Cortex of kidney (tissue), 1 donor: ENCODE measurements at places on chromosomes 7 and 10.

DNA sequence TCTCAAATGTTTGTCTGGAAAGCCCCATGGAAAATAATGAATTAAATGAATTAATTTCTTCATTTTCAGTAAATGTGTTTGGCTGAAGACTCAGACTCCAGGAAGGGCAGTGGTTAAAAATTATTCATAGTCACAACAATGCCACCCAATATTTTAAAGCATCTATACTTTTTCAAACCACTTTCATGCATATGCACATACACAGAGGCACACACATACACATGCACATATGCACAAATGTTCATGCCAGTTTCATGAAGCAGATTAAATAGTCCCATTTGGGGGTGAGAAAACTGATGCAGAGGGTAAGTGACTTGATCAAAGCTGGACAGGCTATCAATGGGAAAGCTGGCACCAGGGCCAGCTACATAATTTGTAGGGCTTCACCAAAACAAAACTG, 1.4 kb upstream of the PLA2G12B start:
- DNase-seq = no peak

- DNase-seq = no peak
Measured at GRCh38 chr7:70942791-70943190, 189.2 kb upstream of the GALNT17 start.

- DNase-seq = no peak
Measured at GRCh38 chr7:142908921-142909890, 23.7 kb upstream of the TRPV6 start.

DNA sequence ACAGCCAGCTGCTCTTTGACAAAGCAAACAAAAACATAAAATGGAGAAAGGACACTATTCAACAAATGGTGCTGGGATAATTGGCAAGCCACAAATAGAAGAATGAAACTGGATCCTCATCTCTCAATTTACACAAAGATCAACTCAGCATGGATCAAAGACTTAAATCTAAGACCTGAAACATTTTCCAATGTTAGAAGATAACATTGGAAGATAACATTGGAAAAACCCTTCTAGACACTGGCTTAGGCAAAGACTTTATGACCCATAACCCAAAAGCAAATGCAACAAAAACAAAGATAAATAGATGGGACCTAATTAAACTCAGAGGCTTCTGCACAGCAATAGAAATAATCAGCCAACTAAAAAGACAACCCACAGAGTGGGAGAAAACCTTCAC, 425.7 kb upstream of the SEMA3D start:
- no peak for DNase-seq

DNA sequence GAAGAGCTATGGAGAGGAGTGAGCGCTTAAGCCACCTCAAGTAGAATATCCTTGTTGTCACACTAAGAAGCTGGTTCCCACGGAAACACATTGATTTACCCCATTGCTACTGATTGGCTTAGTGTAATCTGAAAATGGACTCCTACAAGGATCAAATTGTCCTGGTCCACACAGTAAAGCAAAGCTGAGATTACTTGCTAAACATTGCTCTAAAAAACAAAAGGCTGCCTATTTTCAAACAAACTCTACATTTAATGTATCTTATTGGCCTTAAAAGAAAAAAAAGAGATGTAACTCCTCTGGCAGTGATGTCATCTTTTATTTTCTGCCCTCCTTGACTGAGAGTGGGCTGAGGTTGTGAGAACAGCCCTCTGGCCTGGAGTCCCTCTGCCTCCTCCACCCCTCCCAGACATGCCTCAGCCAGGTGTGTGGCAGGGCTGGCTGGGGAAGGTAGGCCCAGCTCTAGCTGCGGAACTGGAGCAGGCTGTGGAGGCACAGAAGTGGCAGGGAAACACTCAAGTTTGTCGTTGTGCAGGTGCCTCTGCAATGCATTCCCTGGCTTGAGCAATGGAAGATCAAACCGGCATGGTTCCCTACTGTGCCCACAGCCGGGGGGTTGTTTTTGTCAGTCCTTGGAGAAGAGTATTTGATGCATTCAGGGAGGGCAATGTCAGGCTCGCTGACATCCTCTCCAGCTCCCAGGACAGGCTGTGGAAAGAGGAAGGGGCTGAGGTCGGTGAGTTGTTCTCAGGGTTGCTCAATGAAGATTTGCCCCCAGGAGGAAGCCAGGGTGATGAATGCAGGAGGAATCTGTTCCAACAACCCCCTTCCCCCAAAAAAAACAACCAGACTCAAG, 9.1 kb downstream of the KLF6 start:
- no peak for DNase-seq

DNA sequence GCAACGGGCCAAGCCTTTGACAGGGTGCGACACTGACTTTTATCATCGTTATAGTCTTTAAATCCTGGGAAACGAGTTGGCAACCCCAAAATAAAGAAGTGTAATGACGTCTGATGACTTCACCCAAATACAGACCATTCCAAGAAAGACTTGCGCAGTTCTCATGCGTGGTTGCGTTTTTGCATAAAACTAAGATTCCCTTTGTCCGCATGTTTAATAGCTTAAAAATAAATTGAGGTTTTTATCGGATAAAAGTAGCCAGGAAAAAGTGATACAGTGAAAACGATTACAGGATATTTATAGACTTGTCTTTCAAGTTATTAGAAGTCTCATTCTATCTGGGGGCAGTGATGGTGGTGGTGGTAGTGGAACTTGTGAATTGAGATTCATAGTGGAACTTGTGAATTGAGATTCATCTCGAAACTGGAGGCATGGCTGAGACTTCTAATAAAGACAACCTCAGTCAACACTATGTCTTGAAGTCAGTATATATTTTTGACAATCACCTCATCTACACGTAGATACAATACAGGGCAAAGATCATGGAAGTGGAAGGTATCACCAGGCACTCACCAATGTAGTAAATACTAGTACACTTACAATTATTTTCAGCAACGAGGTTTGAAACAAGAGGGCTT, 1.2 kb upstream of the NAMPT start:
- DNase-seq = no peak

DNA sequence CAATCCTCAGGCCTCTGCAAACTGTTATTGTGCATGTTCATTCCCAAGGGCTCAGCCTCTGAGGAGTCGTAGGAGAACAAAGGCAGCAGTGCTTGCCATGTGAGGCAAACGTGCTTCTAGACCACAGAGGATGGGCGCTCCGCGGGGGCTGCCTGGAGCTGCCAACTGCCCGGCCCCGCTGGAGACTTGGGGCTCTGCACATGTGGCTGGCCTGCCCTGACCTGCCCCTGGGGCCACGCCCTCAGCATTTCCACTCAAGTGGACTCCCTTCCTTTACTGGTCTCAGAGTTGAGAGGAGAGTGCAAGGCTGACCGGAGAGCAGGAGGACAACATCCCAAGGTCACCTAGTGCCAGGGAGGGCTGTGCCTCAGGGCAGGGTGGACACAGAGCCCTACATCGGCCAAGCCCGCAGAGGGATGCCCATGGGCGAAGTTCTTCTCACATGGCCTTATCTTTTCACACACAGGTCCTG, 222.3 kb upstream of the ZNF32 start:
- DNase-seq = no peak

GRCh38 chr10:73922007-73922863, 11.3 kb downstream of the PLAU start:
- no peak for DNase-seq

GRCh38 chr10:57314046-57314445, 953.0 kb upstream of the ZWINT start:
- no peak for DNase-seq

DNA sequence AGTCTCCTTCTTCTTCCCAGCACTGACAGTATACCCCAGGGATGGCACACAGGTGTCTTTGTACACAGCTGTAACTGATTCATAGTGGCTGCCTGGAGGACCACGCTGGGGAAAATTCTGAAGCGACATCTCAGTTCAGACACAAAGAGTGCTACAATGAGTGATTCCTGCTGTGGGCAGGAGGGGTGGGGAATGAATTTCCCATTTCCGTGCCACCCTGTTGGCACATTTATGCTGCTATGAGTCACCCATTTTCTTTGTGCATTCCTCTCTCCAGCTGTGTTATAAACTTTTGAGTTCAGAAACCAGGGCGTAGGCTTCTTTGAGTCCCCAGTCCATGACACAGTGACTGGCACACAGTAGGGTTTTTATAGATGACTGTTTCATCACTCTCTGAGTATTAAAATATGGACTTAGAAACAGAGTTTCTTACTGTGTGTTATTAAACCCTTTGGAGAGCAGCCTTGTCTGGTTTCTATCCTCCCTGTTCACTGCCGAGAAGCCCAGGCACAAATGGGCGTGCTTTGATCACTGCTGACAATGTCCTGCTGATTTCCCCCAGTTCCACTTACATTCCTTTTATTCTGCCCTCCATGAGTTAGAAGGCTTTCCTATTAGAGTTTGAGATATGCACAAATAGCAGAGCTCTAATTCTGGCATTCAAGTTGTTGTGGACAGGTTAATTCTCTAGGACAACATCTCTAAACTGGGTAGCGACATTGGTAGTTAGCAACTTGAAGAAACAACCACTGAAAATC, 24.0 kb upstream of the NPS start:
- DNase-seq = no peak

DNA sequence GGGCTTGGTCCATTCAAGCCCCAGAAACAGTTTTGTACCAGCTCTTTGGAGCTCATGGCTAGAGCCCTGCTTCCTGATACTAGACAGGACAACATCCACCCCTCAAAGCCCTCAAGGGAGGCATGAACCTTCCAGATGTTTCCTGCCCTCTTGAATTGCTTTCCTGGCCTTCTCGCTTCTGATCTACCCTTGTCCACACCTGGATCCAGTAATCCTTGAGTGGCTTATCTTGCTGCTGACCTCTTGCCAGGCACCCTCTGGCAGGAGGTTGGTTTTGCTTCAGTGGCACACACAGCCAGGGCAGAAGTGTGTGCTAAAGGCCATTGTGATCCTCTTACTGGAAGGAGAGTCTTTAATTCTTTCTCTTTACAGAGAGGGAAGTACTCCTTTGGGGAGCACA, 495.8 kb downstream of the PLXNA4 start:
- no peak for DNase-seq

DNA sequence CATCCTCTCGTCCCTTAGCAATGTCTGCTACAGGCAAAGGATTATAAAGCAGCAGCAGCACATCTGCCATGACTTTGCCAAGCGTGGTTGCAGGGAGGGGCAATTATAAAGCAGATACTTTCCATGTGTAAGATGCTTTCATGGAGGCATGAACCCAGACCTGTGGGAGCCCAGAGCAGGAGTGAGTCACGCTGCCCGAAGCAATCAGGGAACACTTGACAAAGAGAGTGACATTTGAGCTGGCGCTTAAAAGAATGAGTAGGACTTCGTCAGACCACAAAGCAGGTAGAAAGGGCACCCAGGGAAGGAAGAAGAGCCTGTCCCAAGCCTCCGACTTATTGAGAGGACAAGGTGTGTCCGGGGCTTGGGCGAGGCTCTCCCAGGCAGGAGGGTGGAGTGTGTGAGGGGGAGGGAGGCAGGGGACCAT, 147.2 kb downstream of the MYOF start:
- no peak for DNase-seq

GRCh38 chr10:3294919-3295581, 122.5 kb upstream of the PITRM1 start:
- DNase-seq = no peak

- DNase-seq = no peak
Measured at GRCh38 chr10:44071479-44071878, 313.4 kb downstream of the CXCL12 start.

- no peak for DNase-seq
Measured at GRCh38 chr10:132183046-132183445, 3.7 kb upstream of the DPYSL4 start.

DNA sequence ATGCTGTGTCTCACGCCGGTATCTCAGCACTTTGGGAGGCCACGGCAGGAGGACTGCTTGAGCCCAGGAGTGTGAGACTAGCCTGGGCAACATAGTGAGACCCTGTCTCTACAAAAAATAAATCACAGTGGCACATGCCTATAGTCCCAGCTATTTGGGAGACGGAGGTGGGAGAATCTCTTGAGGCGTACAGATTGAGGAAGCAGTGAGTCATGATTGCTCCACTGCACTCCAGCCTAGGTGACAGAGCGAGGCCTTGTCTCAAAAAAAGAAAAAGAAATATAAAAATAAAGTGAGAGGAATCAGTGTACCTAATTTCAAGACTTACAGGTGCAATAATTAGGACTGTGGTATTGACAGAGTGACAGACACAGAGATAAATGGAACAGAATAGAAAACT, 23.9 kb downstream of the SLC25A40 start:
- no peak for DNase-seq

GRCh38 chr10:96285331-96285752, 14.0 kb upstream of the BLNK start:
- no peak for DNase-seq

- no peak for DNase-seq
Measured at GRCh38 chr10:82742478-82742877, 867.5 kb downstream of the NRG3 start.

- DNase-seq = no peak
Measured at GRCh38 chr7:138015096-138015495, 13.2 kb upstream of the CREB3L2 start.

GRCh38 chr7:45013465-45013967, 13.5 kb downstream of the CCM2 start:
- no peak for DNase-seq

GRCh38 chr7:110544194-110544593, 546.7 kb upstream of the LRRN3 start:
- DNase-seq = no peak

DNA sequence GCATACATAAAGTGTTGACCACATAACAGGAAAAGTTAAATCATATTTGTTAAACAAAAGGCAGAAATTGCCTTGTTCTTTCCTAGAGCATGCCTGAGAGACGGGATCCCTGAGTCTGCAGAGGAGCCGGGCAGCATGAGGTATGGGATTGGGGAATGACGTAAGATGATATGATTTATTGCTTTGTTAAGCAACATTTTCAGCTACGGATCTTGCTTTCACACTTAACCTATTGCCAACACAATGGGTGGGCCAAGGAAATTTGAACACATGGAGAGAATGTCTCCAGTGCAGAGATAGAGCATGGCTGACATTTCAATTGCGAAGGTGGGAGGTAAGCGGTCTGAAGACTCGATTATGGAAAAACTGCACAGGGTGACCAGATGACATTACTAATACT, 76.7 kb downstream of the EMX2 start:
- DNase-seq = no peak
